Mucosa of descending colon (tissue), 3 donors: ENCODE measurements at places on chromosomes 12 and 14.

GRCh38 chr14:87457720-87458119 lies 535.3 kb downstream of the GALC start:
- DNase-seq, result no peak

DNA sequence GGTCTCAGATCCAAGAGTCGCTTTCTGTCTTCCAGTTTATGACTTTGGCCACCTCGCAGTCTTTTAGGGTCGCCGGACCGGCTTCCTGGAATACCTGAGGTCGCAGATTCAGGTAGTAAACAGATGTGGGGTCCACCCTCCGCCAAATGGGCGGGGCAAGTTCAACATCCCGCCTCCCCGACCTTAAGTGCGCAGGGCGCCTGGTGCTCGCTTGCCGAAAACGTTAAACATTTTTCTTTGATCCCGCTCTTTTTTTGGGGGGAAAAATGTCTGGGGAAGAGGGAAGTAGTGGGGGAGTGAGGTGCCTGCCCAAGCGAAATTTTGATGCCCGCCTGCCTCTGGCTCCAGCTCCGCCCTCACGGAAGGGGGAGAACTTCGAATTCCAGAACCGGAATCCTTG lies 73.9 kb upstream of the TBX5 start:
- DNase-seq, result no peak

- DNase-seq, result no peak
Measured at GRCh38 chr12:42140901-42141300, 3.8 kb downstream of the GXYLT1 start.

GRCh38 chr14:85534458-85535293 lies 4.7 kb downstream of the FLRT2 start:
- no peak for DNase-seq

- no peak for DNase-seq
Measured at GRCh38 chr12:15886372-15887042, 4.3 kb downstream of the STRAP start.

DNA sequence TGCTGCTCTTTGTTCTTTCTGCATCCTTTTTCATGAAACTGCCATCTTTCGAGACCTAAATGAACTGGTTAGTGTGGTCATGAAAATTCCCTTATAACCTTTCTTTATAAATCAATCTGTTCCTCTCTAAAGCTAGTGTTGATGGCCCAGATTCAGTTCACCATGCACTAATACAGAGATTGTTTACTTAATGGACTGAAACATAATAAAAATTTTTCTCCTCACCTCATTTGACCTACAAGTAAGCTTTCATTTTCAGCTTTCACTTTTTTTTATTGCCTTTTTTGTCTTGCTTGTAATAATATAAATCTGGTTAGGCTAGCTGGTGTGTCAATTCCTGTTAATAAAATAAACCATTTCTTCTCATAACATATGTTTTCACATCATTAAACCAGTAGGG lies 183.8 kb downstream of the CCDC59 start:
- no peak for DNase-seq

DNA sequence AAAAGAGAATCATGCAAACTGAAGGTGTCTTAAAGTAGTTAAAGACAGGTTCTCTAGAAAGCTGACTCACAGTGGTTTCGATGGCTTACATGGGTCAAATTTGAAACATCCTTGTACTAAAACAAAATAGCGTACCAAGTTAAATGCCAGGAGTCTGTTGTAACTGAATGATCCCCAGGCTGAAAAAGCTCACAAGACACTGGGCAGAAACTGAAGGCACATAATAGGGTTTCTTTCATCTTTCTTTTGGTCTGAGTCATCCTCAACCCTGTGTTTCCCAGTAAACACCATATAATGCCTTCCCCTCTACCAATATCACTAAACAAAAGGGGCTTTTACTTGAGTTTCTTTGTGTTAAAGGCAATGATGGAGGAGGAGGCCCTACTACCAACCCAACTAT lies 12.8 kb downstream of the ZFYVE1 start:
- DNase-seq, result no peak

DNA sequence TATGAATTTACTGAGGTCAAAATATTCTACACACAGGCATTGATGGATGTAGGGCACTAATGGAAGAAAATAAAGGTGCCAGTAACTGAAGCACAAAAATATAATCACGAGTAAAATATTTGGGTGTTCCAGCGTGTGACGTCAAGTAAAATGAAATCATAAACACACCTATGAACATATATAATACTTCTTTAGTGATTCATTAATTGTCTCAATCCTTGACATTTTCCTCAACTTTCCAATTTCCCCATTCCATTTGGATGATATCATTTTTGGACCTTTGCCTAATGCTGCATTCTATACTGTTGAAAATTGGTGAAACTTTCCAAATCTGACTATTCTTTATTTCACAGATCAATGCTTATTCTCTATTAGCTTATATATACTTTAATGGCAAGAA lies 649.3 kb downstream of the GALC start:
- DNase-seq, result no peak

GRCh38 chr14:90839889-90840266 lies 23.6 kb upstream of the TTC7B start:
- no peak for DNase-seq

- no peak for DNase-seq
Measured at GRCh38 chr12:27219693-27220054, 24.4 kb upstream of the STK38L start.

- peak; percentile 38 for DNase-seq
Measured at GRCh38 chr14:105267820-105268548, 19.7 kb downstream of the BTBD6 start.

DNA sequence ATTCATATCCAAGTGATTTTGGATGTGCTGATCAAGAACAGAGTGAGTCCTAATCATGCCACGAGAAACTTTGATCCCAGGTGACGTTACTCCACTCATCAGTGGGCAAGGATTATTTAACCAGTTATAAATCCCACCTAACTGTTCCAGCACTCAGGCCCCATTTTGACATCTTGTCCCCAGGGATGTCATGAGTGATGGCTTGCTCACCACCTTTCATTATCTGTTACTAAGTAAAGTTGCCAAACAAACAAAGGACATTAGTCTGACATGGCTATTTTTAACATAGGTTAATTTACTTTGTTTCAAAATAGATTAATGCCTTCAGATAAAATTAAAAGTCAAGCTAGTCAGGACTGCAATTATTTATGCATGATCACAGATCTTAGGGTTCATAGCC lies 255.9 kb downstream of the ACSS3 start:
- no peak for DNase-seq

- DNase-seq, result peak; percentile 58
Measured at GRCh38 chr14:52067873-52068614, 815 bp downstream of the NID2 start.

DNA sequence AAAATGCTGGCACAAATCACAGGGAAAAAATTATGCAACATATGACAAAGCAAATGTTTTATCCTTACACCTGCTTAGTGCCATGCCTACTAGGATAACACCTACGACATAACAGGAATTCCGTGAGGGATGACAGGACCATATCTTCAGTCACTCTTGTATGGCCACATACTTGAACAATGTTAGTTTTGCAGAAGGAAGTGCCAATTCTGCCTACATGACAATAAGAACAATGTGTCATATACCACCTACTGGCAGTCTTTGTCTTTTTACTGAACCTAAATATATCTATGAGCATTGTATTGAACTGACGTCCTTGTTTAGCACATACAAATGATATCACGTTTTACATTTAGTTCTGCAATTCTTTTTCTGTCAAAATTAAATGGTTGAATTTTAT lies 234.0 kb downstream of the ADAMTS20 start:
- no peak for DNase-seq

GRCh38 chr14:66857867-66858266 lies 331.4 kb upstream of the GARIN2 start:
- no peak for DNase-seq

- no peak for DNase-seq
Measured at GRCh38 chr12:4177262-4177661, 96.3 kb upstream of the CCND2 start.

DNA sequence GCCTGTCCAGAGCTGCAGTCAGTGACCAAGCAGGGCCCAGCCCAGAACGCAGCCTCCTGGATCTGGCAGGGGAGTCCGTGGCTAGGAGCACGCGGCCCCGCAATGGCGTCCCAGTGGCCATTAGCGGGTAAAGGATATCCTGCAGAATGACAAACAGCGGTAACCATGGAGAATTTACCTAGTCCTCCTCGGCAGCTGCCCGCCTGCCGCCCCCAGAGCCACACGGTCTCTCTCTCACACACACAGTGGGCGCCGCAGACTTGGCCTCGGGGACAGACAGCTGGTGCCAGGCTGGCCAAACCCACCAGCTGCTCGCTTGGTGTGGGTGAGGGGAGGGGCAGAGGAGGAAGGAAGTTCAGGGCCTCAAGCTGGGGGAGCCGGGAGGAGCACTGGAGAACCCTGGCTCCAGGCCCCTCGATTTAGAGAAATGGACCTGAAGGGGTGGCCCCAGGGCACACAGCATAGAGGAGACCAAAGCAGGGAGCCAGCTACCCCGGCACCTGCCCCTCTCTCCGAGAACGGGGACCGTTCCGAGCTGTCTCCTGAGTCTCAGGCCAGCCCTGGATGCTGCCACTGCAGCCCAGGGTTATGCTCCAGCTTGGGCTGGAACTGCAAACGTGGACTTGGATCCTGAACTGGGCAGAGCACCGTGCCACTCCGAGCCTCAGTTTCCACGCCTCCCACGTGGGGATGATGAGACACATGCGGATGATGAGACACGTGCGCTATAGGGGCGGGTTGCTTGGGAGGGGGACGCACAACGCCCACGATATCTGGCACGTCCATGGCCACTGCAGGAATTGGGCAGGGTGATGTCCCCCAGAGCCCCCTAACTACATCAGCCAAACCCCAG lies 3.4 kb downstream of the CDK2AP1 start:
- no peak for DNase-seq

- no peak for DNase-seq
Measured at GRCh38 chr12:114371733-114372132, 34.2 kb downstream of the TBX5 start.

DNA sequence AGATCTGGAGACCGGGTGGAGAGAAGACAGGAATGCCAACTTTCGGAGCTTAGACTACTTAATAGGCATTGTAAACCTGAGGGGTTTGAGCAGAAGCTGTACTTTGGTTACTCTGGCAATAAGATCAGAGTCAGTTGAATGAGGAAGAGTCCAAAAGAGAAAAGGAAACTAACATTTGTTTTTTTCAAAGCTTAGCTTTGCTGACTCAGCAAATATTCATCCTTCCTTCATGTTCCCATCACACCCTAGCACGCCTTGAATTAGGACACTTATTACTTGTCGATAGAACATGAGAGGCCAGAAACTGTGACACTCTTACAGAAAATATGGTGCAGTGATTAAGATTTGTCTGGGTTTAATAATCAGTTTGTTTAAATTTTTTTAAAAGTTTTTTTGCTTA lies 266.9 kb upstream of the ATP2B1 start:
- no peak for DNase-seq

DNA sequence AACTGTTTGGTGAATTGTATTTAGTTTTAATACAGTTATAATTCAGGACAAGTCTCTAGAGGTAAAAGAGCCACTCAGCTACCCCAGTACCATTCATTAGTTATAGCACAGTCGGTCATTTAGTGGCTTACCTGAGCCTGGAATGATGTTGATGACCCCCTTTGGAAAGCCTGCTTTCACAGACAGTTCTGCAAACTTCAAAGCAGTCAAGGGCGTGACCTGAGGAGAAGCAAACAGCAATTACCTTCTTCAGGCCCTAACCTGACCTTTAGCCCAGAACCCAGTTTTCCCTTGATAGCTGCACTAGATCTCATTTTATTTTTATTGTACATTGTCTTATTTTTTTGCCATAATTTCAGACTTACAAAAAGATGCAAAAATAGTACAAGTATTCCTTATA lies 43.8 kb downstream of the ALDH1L2 start:
- DNase-seq, result no peak

DNA sequence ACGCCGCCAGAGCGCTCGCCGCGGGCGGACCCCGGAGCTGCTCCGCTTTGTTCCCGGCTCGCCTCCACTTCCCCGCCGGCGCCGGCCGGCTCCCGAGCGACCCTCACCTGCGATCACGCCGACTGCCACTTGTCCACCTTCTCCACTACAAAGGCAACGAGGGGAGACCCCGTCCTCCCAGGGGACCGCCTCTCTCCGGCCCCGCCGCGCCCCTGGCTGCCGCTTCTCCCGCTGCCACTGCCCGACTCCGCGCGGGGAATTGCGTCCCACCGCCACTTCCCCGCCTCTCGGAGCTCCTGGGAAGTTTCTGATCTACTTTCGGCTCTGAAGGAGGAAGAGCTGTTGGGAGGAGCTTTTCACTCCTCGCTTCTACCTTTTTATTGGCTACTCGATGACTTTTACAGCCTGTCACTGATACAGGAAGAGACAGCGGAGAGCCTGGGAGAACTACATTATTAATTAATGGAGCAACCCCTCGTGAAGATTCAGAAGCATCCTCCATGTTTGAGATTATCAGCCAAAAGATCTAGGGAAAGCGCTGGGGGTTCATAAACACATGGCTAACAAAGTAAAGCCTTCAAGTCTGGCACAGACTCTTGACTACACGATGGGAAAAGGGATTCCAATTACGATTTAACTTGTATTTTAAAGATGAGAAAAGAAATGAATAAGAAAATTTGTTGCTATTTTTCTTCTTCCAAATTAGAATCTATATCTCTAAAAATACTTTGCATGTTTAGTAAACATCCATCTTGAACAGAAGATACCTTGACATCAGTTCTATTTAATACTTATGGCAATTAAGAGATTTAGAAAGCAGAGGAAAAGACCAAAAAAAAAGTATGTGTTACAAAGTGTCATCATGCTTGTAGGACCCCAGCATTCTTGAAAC lies at the start of gene BAZ1A:
Gene BAZ1A (minus strand): TSS at position 330 of the 892 bp plus-strand sequence. CDS start 756 bp downstream, outside the sequence.
- peak; percentile 78 for DNase-seq

- no peak for DNase-seq
Measured at GRCh38 chr12:34356233-34356987, 334.1 kb downstream of the ALG10 start.

- DNase-seq, result no peak
Measured at GRCh38 chr14:64717870-64718269, 13.6 kb downstream of the PLEKHG3 start.

DNA sequence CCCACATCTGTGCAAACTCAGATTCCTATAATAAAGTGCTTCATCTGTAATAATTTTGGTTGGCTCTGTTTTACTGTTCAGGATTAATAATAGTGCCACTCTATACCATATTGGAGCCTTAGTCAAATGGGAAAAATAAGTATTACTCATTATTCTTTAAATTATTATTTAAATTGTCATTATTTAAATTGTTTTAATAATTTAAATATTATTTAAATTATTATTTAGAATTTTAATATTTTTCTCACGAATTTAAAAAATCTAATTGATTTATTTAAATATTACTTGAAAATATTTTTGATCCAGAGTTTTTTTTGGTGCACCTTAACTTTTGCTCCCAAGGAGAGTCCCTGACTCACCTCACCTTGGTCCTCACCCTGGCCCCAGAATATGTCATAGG lies 245.7 kb upstream of the MDGA2 start:
- DNase-seq, result no peak

GRCh38 chr12:39426636-39427240 lies 16.2 kb downstream of the KIF21A start:
- no peak for DNase-seq

- no peak for DNase-seq
Measured at GRCh38 chr12:103586791-103587370, at the start of gene STAB2. Gene STAB2 (plus strand): TSS chr12:103587273. CDS start chr12:103587477, 204 bp downstream.

DNA sequence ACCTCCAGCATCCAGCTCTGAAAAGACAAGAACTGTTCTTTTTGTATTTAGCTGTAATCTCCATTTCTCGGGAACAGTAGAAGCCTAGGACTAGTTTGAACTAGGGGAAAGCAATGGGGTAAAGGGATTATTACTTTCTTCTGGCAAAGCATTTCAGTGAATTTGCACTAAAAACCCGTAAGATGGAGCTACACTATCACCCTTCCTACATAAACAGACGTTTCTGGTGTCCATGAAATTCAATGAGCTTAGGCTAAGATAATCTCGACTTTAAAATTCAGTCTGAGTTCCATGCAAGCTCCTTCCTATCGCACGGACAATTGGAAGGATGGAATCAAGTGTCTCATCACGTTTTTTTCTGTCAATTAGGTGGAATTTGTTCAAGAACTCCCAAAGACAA lies 24.0 kb downstream of the ACSM4 start:
- no peak for DNase-seq
